ENCODE measurements at places on chromosomes 13 and 19.

DNA sequence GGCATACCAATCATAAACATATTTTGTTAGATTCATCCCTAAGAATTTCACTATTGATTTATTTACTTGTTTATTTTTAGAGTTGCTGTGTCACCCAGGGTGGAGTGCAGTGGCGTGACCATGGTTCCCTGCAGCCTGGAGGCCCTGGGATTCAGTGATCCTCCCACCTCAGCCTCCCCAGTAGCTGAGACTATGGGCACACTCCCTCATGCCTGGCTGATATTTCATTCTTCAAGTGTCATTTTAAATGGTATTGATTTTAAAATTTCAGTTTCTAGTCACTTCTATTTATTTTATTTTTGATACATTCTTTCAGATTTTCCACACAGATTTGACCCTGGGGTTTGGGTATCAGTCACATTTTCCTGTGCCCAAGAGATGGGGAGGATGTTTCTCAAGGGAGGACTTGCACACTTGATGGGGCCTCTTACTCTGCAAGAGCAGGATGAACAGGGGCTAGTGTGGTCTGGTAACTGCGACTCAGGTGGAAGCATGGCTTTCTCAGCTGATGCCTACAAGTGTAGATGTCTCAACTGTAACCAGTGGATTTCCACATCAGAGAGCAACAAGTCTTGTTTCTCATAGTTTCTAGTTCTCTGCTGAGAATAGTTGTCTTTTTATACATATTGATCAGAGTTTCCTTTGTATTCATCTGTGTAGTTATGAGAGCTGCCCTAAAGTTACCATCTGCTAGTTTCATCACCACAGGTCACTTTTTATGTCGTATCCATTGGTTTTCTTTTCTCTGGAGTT is 40.2 kb downstream of the CCNE1 start:
- no peak for DNase-seq

DNA sequence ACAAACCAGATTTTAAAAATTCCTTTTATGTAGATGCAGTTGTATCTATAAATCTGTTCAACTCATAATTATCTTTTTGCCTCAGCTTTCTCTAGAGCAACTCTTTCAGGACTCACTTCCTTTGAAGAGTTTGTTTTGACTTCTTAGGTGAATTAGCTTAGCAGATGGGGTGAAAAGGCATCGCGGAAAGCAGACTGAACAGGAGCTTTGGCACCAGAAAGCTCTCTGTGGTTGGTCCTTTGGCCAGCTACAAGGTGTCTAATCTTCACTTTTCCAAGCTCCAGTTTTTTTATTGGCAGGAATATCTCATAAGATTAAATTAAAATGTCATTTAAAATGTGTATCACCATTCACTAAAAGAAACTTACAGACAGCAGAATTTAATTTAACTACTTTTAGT is 60.6 kb upstream of the KLF12 start:
- DNase-seq, result no peak

GRCh38 chr13:111844222-111844671 is 222.7 kb upstream of the SOX1 start:
- no peak for DNase-seq

DNA sequence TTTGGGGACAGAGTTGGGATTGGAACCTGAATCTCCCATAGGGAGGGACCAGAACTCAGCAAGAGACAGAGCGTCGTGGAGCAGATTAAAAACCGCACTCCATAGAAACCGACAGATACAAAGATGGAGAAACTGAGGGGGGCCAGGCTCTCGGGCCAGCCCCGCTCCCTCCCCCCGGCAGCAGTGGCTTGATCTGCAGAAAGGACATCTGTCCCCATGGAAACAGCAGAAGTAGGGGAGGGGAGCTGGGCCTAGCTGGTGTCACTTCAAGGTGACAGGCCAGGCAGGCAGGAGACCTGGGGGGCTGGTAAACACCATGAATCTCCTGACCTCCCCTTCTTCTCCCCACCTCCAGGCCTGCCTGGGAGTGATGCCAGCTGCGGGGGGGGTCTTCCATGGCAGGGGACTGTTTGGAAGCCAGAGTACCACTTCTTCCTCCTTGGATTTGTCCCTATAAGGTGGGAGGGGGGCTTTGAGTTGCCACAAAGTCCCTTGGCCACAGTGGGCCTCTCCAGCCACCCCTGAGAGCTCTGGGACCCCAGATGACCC is 10.9 kb downstream of the TMIGD2 start:
- DNase-seq, result no peak

DNA sequence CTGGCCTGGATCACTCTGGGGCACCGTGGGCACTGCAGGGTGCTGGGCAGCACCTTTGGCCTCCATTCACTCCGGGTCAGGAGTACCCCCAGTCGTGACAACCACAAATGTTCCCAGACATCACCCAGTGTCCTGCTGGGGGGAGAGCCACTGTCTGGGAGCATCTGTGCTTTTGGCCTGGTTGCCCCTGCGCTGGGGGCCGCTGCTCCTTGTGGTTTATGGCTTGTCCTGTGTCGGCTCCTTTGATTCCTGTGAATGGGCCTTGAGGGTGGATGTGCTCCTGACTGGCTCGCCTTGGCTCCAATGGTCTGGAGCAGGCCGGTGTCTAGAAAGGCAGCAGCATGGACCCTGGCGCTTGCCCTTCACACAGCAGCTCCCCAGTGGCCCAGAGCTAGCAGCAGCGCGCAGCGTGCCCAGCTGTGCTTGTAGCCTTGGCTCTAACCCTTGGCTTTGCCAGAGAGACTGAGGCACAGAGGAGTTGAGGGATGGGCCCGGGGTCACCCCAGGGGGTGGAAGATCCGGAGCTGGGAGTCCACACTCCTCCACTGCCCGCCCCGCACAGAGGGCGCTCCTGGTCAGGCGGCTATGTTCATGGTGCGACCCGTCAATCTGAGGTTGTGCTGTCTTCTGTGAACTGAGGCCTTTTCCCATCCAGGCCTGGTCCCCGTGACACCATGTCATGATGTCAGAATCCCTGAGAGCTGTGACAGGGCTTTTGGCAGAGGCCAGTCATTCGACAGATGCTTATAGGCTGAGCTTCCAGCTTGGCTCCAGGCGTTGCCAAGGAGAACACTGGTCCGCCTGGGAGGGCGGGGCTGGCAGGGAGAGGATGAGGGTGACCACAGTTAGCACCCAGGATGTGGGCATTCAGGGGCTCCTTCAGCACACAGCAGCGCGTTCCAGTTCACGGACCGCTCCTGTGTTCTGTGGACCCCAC is 4.1 kb downstream of the DAZAP1 start:
- DNase-seq, result no peak

GRCh38 chr13:51958217-51958547 is 53.1 kb downstream of the ATP7B start:
- DNase-seq, result no peak

DNA sequence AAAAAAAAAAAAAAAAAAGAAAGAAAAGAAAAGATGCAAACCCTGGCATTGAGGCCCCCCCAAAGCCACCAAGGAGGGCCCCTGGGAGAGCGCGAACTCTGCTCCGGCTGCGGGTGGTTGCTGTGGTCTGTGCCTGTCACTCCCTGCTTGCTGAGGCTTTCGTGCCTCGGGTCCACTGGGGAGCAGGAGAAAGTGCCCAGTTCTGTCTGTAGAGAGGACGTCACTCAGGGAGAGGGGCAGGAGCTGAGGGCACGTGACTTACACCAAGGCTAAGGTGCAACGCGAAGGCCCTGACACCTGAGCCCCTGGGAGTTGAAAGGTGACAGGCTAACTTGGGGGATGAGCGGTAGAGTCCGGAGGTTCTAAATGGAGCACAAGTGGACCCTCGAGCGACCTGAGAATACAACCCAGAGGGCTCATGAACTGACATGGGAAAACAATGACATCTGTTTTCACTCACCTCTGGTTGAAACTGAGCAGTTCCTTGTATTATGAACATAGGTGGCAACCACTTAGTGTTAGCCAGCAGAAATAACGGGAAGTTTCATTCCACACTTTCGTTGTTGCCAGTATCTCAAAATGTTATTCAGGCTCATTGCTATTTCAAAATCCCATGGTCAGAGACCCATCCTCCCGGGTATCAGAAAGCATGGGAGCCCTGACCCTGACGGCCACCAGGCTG is 69.2 kb upstream of the TM9SF2 start:
- no peak for DNase-seq

- DNase-seq, result no peak
Measured at GRCh38 chr13:72737033-72737432, 9.3 kb downstream of the BORA start.

- no peak for DNase-seq
Measured at GRCh38 chr13:59771272-59771671, 392.5 kb downstream of the DIAPH3 start.

- no peak for DNase-seq
Measured at GRCh38 chr13:59043016-59043415, 1120.7 kb downstream of the DIAPH3 start.

DNA sequence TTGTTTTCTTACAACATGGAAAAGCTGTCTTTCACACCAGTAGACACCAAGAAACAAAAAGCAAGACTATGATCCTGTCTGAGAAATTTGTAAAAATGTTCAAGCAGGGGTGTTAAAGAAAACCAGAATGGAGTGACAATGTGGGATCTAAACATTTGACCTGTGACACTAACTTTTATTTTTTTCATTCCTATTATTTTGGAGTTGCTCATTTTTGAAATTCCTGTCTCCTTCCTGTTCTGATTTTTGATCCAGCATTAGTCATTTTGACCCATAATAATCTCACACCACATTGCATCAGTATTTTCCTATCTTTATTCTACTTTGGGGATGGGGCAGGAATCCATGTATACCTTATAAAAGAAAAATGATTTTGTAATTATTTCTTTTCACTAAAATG is 164.2 kb downstream of the DLEU7 start:
- DNase-seq, result no peak

GRCh38 chr13:44465318-44465717 is 91.7 kb downstream of the SERP2 start:
- no peak for DNase-seq

DNA sequence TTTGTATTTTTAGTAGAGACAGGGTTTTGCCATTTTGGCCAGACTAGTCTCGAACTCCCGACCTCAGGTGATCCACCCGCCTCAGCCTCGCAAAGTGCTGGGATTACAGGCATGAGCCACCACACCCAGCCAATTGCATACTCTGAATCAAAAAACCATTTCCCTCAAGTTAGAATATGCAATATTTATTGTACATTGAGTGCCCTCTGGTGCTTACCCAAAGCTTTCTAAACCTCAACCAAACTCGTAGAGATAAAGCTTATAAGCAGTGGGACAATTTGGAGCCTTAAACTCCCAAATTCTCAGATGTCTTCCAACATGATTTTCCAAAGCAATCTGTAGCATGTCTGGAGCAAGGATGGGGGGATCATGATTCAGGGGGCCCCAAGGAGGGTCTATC is 22.4 kb downstream of the RFXAP start:
- no peak for DNase-seq

DNA sequence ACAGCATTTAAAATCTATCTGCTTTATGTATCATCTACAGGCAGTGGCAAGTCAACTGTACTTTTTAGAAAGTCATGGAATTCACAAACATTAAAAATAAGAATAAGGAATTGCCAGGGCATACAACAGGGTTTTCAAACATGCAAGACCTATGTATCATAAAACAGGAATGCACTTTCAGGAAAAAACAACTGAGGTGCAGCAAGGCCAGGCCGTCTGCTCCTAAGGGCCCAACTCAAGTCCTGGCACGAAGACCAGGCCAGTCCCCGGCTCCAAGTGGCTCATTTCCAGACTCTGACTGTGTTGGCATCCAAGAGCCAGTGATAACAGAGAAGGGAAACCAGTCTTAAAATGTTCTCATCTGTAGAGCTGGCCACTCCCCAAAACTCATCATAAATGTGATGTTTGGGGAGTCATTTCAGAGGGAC is 7.1 kb downstream of the RFX2 start:
- no peak for DNase-seq

- DNase-seq, result no peak
Measured at GRCh38 chr19:33766623-33767022, 30.0 kb upstream of the KCTD15 start.

- DNase-seq, result peak; percentile 72
Measured at GRCh38 chr13:42969565-42970172, 22.4 kb downstream of the EPSTI1 start.

DNA sequence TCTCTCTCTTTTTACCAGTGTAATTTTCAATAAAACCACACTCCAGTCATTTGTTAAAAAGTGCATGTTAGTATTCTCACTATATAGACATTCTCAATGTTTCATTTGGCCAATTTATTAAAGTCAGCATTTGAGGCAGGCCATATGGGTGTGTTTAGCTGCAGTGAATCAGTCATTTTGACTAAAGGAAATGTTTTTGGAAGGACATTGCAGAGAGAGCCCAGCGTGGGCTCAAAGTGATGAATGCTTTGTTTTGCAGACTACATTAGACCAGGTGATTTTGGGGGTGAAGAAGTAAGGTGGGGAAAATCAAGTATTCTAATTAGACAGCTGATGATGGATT is 116.7 kb downstream of the POSTN start:
- DNase-seq, result no peak

- DNase-seq, result no peak
Measured at GRCh38 chr19:42191855-42192254, 25.6 kb downstream of the DEDD2 start.

GRCh38 chr13:108785844-108786243 is 156.4 kb downstream of the MYO16 start:
- no peak for DNase-seq

GRCh38 chr13:111282425-111282824 is 38.0 kb upstream of the TEX29 start:
- DNase-seq, result no peak

DNA sequence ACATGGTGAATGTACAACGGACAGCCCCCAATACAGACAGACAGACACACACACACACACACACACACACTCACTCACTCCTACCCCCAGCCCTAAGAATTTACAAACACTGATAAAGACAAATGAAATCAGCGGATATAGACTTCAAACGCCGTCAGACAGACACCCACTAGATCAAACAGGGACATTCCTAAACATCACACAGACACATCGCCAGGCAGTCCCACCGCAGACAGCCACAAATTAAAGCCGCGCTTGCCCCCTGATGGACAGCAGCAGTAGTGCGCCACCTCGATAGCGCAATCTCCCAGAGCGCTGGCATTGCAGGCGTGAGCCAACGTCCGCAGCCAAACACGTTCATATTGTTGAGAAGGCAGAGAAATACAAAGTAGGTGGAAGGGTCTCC is 24.7 kb upstream of the ADGRE1 start:
- DNase-seq, result peak; percentile 91

GRCh38 chr19:53772943-53773342 is 51.2 kb downstream of the NLRP12 start:
- peak; percentile 63 for DNase-seq

DNA sequence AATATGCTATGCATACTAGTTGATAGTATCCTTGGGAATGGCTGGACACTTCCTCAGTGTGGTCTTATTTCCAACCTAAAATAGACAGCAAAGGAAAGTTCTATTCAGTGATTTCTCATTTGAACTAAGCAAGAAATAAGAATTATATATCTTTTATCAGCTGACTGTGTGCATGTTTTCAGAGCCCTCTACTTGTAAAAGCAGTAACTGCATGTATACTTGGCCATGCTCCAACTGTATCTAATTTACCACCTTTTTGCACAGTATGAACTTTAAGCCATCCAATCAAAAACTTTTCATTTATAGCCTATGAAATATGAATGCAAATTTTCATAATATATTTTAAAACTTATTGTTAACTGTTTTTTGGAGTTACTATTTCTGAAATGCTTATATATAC is 136.4 kb upstream of the PCDH9 start:
- DNase-seq, result no peak

Measured in HAP-1 (cell line).